Activated naive CD4-positive, alpha-beta T cell treated with anti-CD3 and anti-CD28 coated beads, Interleukin-2, amount 50 U/mL, for 16 hours (primary cell): ENCODE measurements at places on chromosomes 2 and 18.

DNA sequence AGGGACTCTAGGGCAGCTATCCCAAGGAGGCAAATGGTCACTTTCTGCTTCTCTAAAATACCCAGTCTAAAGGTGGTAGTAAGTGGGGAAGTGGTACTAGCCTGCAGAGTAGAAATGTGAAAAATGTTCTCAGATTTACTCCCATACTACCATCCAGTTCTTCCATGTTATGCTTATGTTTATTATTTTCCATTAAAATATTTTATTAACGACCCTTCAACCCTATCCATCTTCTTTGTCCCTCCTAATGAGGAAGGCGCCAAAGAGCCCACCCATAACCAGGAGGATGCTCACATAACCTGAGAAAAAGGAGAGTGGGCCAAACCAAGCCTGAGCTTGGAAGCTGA, 153.5 kb downstream of the ANTXR1 start:
- no peak for DNase-seq

GRCh38 chr2:45729753-45730512, 78.5 kb downstream of the PRKCE start:
- no peak for DNase-seq

DNA sequence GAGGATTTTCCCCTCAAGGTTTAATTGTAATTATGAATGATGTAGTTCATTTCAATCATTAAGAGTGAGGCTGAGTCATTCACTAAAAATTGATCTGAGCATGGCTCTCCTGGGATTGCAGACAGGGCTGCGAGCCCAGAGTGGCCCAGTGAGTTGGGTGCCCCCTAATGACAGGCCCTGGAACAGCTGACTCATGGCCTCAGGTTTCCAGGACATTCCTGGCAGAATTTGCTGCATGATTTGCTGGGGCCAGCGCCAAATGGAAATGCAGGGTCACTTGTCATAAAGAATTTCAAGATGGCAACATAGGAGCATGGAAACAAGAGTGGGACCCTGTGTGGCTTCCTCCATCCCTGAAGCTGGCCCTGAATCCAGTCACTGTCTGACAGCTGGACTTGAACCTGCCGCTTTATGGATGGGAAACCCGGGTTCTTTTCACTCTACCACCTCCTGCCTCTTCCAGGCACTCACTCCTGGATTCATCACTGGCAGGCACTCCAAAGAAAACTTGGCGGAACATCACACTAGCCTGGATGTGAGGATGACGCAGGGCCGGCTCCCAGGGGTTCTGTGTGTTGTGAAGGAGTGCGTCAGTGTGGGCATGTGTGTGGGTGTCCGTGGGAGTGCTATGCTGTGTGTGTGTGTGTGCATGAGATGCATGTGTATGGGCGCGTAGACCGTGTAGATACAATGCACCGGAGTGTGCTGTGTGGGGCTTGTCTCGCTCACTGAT, 15.2 kb downstream of the OTOF start:
- peak; percentile 11 for DNase-seq

- no peak for DNase-seq
These were observed 19.4 kb downstream of the CFLAR start for GRCh38 chr2:201135386-201135785.

GRCh38 chr2:47313141-47313691, 89.7 kb upstream of the MSH2 start:
- DNase-seq: no peak

DNA sequence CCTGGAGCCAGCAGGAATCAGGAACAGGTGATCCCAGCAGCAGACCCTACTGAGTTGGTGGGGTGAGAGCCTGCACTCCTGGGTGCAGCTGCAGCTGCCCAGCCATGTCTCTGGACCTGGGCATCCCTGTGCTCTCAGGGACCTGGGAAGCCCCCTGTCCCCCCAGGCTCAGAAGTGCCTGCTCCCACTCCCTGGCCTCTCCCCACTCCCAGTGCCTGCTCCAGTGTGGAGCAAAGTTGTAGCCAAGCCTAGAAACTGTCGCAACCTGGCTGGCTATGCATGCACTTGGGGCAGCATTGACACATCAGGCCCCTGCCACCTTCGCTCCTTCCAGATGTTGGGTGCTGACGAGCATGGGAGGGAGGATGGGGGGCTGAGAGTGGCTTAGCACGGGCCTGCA, 1124.7 kb upstream of the ACVR2A start:
- no peak for DNase-seq

GRCh38 chr2:238698072-238698352, 149.9 kb upstream of the TWIST2 start:
- no peak for DNase-seq

GRCh38 chr2:164746713-164747112, 94.9 kb downstream of the COBLL1 start:
- no peak for DNase-seq

GRCh38 chr2:69917852-69918251, 2.9 kb downstream of the MXD1 start:
- DNase-seq: no peak

GRCh38 chr18:3238742-3239141, 8.9 kb upstream of the MYL12A start:
- DNase-seq: no peak

GRCh38 chr18:46212398-46212797, 108.2 kb downstream of the HAUS1 start:
- no peak for DNase-seq

DNA sequence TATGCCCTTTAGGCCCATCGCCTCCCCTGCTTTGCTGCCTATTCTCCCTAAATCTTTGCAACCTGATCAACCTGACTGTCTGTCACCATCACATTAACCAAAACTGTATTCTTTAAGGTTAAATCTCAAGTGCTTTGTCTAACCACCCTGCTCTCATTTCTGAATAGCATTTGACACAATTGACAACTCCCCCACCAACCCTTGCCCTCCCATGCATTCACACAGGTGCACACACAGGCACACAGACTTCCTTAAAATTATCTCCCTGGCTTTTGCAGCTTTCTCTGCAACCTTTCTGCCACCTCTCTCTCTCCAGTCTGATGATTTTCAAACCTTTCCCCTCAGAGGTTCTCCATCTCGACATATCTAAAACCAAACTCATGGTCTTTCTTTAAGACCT, 64.6 kb upstream of the ST8SIA3 start:
- DNase-seq: no peak

DNA sequence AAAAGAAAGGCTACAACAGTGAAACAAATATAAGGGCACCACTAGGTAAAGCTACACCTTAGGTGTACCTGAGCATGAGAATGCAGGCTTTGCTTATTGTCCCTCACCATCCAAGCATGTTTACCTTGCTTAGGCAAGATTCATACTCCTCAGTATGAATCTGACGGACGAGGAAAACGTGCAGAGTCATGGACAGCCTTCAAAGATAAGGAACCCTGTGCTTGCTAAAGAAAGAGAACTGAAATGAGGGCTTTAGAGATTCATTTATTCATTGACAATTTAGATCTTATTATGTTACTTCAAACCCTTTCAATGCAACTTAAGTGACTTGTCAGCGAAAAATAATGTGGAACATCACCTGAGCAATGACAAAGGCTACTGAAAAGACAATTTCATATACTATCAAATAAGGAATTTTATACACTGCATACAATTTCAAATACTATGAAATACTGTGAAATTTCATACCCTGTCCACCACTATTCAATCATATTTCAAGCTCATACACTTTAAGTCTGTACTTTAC, 21.7 kb downstream of the CLASP1 start:
- no peak for DNase-seq

- DNase-seq: no peak
These were observed 158.5 kb downstream of the TPO start for GRCh38 chr2:1571477-1572417.

- DNase-seq: no peak
These were observed 131.4 kb downstream of the MSH2 start for GRCh38 chr2:47534179-47534919.

DNA sequence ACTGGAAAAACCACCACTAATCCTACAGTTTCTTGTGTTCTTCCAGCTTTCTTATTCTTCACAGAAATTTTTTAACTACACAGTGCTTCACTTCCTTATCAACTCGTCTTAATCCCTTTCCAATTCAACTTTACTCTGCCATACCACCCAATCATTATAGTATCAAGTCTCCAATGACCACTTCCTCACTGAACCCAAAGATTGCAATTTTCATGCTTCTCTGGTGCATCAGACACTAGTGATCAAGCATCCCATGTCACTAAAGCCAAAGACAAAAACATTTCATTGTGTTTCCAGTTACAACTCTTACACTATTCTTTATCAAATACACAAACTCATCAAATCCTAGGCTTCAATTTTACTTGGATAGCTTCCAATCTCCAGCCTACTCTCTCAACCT, 9.5 kb downstream of the CHAC2 start:
- no peak for DNase-seq

- DNase-seq: no peak
These were observed 40.5 kb upstream of the SALL3 start for GRCh38 chr18:78939105-78939504.

GRCh38 chr2:30932870-30933269, 125.6 kb upstream of the CAPN13 start:
- DNase-seq: no peak

DNA sequence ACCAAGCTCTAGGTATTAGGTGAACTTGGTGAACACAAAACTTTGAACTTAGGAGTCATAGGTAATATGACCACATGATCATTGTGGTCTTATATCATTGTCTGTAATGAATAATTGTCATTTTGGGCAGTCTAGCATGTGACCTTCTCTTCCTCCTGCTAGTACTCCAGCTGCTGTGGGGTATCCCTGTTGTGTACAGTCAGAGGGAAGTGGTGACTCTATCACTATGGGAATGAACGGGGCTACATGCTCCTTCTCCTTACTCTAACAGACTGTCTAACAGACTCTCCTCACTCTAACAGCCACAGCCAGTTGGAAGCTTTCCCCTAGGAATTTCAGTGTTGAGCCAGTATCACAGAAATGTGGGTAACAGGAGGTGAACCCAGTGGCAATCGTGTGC, 68.2 kb upstream of the NEDD4L start:
- no peak for DNase-seq

- DNase-seq: no peak
These were observed 98.9 kb downstream of the PHLPP1 start for GRCh38 chr18:62814132-62814759.

DNA sequence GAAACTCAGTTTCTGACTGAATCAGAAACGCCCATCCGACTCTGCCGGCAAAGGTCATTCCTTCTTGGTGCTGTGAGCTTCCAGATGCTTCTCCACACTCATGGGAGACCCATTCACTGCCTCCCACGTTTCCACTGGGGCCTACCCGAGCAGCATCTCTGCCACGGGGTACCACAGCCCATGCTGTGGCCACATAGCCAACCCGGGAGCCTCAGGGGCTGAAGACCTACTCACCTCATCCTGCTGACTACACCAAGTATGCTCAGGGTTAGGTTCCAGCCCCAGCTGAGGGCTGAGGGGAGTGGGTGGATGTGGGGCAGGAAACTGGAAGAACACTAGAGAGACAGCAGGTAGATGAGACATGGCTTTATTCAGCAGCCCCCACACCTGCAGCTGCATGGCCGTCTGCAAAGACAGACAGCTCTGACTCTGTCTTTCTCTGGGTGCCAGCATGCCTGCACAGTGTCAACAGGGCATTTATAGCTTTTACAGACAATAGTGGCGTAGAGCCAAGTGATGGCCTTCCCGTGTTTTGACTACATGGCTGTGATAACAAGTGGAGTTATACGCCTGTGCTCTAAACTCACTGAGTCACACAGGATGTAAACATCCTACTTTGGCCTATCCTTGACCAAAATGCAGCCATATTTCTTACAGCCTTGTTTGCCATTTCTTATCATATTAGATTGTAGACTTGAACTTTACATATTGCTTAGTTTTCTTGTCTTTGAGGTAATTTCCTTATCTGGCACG, 16.5 kb upstream of the KLHL23 start:
- DNase-seq: no peak

- no peak for DNase-seq
These were observed 2.5 kb upstream of the SFT2D3 start for GRCh38 chr2:127698553-127699355.

GRCh38 chr2:71299507-71299906, 32.1 kb upstream of the ZNF638 start:
- no peak for DNase-seq

- DNase-seq: no peak
These were observed 195.1 kb downstream of the EXOC6B start for GRCh38 chr2:72630767-72631166.

DNA sequence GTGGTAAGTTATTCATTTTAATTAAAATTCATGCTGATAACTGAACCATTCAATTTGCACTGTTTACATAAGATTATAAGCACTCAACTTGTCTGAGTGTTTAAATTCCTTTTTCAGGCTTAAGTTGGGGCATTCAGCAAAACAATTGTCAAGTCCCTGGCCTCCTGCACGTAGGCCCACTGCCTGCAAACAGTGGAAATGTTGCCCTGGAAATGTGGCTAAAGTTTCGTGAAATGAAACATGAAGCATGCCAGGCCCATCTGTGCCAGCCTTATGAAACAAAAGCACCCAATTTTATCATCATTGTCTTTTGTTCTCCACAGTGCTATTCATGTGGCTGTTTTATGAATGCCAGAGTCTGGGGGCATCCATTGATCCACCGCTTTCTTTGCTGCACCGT, 163.7 kb downstream of the PTGR3 start:
- DNase-seq: no peak

DNA sequence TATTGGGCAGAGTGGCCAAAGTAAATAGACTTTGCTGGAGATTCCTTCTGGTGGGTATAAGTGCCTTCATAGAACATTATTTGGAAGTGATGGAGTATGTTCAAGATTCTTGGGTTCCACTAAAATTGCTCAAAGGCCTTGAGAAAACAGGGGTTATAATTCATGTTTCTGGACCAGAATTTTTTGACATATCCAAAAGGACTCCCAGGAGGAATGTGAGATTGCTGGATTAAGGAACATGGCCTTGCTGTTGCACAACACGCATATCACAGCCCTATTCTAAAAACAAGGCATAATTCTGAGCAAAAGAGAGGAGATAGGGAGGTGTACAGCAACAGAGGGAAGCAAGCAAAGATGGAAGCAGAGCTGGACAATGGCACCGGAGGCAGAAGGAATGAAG, 111.7 kb upstream of the TNP1 start:
- no peak for DNase-seq

DNA sequence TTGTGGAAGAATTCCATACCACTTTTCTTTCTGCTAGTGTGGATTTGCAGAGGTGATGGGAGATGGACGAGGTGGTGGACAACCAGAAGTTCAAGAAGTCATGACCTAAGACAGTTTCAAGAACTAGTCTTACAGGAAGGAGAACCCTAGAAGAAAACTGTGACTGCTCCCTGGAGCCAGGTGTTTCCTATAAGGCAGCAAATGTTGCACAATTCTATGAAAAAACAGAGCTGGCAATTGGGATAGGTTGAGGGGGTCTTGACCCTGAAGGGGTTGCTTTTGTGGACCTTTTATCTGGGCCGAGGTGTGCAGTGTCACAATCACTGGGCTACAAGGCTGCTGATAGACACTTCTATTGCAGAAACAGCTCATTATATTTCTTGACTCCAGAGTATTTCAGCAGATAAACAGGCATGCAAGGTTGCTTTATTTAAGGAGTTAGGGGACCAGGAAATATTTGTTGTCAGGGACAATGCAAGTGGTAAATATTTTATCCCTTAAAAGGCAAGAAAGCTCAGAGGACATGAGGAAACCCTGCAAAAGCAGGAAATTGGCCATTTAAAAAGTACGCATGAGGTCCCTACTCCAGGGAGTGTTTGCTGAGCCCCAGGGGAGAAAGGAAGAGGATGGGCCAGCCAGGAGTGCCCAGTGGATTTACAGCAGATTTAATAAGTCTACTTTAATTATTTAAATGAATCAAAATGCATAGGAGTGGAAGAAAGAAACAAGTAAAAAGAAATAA, 22.9 kb downstream of the APCDD1 start:
- DNase-seq: no peak
